Left colon (tissue), 2 donors: ENCODE measurements at places on chromosomes 13 and 19. TPM values are rescaled to one million over a fixed set of nuclear protein-coding genes. Genes with fewer than 3 reads are reported as not detected.

DNA sequence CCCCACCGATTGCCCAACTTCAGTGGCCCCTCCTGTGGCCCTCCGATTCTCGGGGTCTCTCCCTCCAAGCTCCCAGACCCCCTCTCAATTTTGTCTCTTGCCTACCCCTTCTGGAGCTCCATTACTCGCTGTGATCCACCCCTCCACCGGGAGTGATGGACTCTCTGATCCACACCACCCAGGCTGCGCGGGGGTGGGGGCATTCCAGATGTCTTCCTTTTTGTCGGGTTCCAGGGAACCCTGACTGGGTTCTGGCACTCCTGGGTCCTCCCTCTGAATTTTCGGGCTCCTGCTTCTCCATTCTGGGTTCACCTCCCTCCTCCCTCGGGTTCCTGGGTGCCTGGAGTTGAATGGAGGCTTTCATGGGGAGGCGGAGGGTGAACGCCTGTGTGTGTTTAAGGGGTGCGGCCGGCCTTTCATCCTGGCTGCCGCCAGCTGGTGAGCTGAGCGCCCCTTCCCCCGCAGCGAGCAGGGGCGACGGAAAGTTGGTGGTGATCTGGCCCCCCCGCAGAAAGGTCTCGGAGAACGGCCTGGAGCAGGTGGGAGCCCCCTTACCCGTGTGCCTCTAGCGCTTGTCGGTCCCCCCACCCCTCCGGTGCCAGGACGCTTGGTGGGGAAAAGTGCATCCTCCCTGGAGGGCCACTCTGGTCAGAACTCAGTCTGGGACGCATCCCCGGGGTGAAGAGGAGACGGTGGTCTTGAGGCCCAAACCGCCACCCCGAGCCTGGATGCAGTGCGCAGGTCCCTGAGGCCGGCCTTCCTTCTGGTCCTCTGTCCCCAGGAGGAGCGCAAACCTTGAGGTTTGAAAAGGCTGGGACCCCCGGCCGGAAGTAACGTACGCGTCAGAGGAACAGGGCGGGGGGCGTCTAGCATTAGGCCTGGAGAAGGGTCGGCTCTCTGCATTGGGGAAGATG is 1.6 kb downstream of the MISP3 start:
- DNase-seq, result peak; percentile 77

DNA sequence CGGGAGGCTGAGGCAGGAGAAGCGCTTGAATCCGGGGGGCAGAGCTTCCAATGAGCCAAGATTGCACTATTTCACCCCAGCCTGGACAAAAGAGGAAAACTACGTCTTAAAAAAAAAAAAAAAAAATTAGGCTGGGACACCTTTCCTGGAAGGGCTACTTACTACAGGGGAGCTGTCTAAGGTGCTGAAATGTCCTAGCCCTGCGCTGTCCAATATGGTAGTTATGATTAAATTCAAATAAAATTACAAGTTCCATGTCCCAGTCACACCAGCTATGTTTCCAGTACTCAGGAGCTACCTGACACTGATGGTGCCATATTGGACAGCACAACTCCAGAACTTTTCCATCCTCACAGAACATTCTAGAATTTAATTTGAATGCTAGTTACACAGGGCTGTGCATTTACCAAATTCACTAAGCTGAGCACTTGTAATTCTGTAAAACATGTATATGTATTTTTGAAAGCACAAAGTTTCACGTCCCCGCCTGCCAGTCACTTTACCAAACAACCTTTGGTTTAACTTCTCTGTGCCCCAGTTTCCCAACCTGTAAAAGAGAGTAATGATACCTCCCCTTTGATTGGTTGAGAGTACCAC is 9.2 kb upstream of the ZSCAN22 start:
- DNase-seq, result no peak

DNA sequence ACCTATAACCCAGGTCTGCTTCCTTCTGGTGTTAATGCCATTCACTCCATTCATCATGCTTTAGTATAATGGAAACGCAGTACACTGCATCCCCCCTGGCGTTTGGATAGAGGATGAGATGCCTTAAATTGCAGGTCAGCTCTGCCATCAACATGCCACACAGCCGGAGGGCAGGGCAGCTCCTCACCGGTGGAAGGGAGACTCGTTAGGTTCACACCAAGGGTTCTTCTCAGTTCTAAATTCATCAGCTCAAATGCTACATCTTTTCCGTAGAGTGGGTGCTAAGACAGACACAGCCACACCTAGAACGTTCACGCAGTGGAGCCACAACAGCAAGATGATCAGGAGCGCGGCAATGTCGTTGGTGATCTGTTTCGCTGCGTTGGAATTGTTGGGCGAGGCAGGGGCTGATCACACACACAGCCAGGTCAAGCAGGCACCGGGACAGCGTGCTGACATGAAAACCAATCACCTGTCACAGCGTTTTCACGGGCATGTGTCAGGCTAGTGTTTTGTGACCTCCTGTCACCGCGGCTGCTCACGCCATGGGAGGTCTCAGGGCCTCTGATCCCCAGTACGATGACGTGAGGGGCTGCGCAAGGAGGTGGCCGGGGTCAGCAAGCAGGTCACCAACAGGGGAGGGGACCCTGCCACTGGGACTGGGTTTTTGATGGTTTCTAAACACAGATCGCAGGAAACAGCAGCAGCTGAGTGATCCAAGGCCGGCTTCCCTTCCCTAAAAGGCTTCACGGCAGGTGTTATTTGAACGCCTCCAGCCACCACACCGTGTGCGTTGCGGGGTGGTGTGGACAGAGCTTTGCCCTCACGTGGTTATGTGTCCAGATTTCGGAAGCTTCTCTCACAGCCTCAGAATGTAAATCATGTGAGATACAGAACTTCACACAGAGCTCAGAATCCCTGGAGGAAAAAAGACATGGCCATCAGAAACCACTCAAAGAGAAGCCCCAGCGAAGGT is 94.3 kb upstream of the IRS2 start:
- DNase-seq, result no peak

DNA sequence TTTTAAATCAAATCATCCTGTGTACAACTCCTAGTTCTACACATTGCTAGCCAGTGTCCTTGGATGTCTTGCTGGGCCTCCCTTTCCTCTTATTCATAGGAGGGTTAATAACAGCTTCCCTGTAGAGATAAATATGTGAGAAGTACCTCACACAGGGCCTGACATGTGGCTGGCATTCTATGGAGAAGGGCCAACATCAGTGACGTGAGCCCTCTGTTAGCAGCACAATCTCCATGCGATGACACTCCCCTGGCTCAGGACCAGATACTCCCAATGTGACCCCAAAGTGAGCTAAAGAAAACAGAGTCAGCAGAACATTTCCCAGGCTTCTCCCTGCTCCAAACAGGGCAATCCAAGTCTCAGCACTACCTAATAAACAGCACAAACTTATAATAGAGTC is 818.4 kb downstream of the DIAPH3 start:
- DNase-seq, result no peak

GRCh38 chr19:31424861-31425620 is 75.8 kb upstream of the TSHZ3 start:
- DNase-seq, result no peak

DNA sequence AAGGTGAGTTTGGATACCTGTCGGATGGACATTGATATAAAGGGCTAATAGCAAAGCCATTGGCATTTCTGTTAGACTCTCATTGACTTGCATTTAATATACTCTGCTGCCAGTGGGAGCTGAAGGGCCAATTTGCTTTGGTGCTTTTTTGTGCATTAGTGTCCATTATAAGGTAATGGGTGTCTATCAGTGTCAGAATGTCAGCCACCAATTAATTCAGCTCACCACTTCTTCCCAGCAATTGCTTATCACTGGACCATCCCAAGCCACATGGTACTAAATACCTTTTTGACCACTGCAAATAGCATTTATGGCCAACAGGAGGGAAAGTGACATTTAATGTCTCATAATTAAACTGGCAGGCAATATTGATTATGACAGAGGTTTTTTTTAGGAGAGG is 317.8 kb downstream of the TEX29 start:
- DNase-seq, result no peak

REXO1 gene
- 43.0 TPM for total RNA-seq

SERTAD3 gene
- 43.3 TPM for total RNA-seq

DNA sequence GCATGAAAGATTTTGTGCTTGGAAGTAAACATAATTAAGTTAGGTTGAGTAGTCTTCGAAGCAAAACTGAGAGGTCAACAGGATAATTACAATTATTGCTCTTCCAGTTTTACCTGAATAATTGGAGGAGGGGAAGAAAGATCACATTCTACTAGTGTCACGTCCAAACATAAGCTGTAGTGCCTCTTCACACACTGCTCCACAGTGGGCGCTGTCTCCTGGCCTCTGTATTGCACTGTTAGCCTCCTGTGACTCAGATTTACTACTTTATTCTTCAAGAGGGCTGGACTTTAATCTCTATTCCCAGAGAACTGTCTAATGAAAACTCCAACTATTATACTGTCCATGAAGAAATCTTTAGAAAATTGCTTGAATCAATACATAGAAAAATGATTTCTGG is 62.9 kb downstream of the TRPC4 start:
- DNase-seq, result no peak

DNA sequence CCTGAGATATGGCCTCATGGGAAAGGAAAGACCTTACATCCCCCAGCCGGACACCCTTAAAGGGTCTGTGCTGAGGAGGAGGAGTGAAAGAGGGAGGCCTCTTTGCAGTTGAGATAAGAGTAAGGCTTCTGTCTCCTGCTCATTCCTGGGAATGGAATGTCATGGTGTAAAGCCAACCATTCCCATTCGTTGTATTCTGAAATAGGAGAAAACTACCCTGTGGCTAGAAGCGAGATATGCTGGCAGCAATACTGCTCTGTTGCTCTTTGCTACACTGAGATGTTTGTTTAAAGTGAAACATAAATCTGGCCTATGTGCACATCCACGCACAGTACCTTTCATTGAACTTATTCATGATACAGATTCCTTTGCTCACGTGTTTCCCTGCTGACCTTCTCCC is 783 bp upstream of the ZNF587B start:
- DNase-seq, result no peak

DNA sequence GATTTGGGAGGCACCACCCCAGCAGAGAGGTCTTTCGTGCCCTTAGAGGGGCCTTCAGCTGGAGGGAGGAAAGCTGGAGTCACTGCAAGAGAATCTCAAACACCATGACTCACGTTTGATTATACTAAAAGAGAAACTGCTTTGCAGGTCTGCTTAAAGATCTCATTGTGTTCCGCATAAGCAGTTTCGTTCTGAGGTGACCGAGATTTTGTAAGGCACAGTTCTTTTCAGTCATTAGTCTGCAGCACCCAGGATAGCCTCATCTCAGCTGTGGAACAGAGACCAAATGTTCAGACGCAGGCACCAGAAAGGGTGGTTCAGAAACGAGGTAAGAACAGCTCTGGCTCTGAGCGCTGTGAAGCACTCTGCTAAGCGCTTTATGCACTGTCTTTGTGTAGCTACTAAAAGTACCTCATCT is 71.2 kb upstream of the GTF3A start:
- no peak for DNase-seq

DPF1 gene
- total RNA-seq, result not detected

DNA sequence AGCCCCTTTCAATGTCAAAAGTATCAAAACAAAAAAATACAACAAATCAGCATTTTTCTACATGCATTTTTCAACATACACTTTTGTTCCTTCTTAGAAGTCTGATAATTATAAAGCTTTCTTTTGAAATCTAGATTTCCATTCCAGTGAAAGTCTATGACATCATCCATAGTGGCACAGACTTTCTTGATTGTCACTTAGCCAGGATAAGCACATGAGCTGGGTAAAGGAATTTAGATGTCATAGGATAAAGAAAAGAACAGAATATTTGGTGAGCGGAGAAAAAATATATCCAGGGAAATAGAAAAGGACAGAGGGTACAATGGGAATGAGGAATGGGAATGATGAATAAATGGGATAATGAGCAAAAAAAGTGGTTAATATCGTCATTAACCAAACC is 15.1 kb upstream of the TRPC4 start:
- DNase-seq, result no peak

- DNase-seq, result no peak
Measured at GRCh38 chr19:52734331-52734892, 432 bp downstream of the ZNF611 start.

- DNase-seq, result no peak
Measured at GRCh38 chr13:90585392-90585791, 762.1 kb upstream of the MIR17HG start.

DNA sequence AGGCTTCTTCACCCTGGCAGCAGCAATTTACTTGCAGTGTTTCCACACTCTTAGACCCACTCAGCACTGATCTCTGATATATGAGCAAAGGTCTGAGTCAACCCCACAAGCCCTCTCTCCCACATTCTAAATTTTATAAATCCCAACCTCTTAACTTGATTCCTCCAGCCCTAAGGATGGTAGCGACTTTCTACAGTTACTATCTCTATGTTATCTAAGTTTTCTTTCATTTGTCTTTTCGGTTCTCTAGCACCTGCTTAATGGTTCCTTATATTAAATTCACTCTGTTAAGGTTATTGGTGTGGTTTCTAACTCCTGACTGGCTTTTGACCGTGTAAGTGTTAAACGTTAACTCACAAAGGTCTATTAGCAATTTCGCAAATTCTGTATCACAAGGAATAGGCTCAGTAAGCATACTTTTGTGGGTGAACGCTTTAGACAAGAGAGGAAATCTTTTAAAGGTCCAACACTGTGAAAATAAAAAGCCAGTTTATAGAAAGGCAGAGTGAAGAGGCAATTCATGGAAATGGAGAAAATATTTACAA is 99.3 kb downstream of the DLEU7 start:
- DNase-seq, result no peak

DNA sequence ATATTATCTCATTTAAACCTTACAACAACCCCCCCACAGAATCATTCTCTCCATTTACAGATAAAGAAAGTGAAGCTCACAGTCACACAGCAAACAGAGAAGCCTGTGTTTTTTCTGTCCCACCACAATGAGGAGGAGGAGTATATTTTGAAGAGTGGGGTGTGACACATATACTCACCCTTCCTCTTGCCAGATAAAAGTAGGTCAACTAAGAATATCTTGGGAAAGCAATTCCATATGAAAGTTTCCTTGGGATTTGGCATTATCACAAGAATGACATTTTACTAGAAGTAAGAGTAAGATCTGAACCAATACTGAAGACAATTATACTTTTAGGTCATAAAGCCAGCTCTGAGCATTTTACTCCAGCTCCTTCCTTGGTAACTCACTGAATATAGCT is 287.5 kb upstream of the HTR2A start:
- DNase-seq, result no peak

ZNF708 gene
- total RNA-seq, result 9.2 TPM

DNA sequence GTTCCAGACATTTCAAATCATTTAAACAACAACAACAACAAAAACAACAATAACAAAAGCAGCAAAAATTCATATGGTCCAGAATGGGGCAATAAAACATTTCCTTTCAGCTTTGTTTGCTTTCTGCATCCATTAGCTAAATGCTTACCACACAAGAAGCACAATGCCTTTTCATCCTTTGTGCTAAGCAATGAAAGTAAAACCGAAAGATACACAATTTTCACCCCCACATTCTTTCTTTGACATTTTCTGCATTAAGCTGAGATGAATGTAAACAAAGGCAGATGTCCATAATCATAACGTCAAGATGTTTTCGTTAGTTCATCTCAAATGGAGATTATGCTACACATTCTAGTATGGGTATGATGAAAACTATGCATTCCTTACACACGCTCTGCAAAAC is 568.5 kb downstream of the SLITRK6 start:
- no peak for DNase-seq

PSG7 gene
- total RNA-seq, result not detected
